ENCODE measurements at places on chromosomes 7 and 10.

GRCh38 chr7:20795881-20796280 is 9.2 kb upstream of the SP8 start:
- no peak for DNase-seq

DNA sequence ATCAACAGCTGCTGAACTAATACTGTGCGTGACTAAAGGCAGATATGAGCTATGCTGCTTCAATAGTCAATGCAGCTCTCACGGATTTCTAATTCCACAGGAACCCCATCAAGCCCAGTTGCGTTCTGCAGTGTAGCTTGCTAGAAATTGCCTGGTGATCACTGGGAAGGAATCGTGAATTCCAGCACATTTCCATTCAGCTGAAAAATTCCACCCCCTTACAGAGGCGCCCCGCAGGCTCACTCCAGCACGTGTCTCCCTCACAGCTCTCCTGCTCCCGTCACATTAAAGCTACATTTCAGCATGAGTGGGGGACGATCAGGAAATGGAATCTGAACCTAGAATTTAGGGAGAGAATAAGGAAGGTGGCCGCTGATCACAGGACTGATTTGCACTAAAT is 534.8 kb downstream of the TCERG1L start:
- no peak for DNase-seq

DNA sequence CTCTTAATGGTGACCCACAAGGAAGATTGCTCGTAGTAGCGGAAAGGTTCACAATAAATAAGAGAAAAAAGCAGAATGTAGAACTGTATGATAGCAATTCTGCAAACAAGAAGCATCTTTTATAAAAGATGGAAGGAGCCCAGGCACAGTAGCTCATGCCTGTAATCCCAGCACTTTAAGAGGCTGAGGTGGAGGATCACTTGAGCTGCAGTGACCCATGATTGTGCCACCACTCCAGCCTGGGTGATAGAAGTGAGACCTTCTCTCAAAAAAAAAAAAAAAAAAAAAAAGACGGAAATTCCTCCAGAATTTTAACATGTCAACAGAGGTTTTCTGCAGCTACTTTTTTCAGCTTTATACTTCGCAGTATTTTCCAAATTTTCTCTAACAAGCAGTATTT is 13.2 kb downstream of the GATAD1 start:
- no peak for DNase-seq

DNA sequence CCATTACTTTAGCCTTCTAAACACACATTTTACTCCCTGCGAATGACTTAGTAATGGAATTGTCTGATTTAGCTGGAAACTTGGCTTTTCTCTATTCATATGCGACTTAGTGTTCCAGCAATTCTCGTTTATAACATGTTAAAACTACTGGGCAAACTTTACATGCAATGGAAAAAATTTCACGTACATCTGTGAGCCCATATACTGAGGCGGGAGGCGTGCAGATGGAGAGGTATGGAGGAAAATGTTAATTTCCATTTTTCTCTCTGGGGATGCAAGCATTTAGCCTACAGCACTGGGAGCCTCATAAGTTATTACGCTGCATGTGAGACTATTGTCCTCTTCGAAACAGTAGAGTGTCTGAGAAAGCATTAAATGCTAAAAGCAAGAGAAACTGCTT is 591.5 kb upstream of the ANKRD30A start:
- DNase-seq, result no peak

DNA sequence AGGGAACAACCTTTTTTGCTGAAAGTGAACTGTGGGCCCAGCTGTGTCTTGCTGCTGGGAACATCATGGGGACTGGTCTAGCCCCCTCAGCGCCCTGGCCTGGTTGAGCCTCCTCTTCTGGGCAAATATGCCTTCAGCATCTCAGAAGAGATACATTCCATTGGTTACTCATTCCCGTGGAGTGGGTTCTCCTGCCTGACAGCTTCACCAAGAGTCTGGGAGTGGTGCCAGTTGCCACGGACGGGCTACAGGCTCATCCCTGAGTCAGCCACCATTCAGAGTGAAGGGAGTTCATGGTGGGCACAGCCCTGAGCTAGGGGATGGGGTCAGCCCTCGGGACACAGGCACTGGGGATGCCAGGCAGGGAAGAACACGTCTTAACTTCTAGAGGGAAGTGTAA is 81.9 kb downstream of the RAMP3 start:
- no peak for DNase-seq

GRCh38 chr10:3122486-3123205 is 49.9 kb downstream of the PITRM1 start:
- DNase-seq, result no peak

GRCh38 chr7:55164527-55164926 is 145.7 kb downstream of the EGFR start:
- no peak for DNase-seq

DNA sequence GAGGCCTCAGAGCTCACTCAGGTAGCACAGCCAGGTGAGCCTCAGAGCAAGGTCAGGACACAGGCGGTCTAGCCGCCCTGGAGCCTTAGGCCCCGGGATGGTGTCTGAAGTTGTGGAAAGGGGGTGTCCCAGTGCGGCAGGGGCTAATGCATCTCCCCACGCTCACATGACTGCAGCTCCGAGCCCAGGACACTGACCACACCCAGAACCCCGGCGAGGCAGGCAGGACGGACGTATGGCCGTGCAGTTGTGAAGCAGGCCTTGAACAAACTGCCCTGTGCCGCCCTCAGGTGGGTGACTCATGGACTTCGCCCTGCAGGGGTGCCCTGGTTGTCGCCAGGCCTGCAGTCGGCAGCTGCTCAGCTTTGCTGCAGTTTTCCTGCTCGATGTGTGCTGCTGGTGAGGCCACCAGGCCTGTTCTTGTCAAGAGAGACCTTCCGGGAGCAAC is 5.0 kb upstream of the PRKAR1B start:
- no peak for DNase-seq

DNA sequence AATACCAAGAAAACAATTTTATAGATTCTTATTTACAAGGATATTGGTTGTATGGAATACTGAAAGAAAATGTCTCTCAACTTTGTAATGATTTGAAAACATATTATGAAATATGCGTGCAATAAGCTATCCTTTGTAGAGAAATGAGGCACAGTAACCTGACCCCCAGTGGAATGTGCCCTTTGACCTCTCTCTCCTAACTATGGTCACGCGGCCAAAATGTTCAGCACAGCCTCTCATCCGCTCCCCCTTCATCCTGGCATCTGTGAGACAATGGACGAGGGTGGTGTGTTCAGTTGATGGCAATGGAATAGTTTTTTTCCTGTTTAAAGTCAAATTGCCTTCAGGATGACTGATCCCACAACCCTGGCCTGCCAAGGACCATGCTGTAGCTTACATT is 13.3 kb downstream of the BEND7 start:
- no peak for DNase-seq

DNA sequence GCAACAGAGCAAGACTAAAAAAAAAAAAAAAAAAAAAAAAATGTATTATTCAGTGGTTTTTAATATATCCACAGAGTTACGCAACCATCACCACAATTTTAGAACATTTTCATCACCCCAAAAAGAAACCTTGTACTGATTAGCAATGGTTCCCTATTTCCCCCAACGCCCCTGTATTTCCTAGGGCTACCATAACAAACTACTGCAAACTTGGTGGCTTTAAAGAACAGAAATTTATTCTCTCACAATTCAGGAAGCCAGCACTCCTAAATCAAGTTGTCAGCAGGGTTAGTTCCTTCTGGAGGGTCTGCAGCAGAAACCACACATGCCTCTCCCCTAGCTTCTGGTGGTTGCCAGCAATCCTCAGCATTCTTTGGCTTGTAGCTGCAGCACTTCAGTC is 5.9 kb upstream of the NUP42 start:
- DNase-seq, result no peak

GRCh38 chr7:97005183-97006054 is at the start of gene DLX6:
Gene DLX6, plus strand, starts transcription at chr7:97005553. Its CDS starts 425 bp downstream, at chr7:97005978.
- peak; percentile 28 for DNase-seq

DNA sequence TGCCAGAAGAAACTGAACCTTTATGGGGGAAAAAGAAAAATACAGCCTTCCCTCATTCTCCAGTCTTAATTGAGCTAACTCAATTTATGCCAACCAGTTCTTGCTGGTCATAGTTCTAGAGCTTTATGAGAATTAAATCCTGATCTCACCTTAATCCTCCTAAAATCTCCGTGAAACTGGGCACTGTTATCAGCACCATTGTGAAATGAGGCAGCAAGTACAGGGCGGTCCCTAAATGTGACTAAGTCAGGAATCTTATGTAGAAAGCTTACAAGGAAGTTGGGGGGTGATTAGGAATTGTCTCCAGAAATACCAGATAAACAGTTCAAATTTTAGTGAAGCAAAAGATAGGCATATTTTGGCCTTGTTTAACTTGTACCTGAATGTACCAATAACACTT is 10.7 kb upstream of the INSYN2A start:
- no peak for DNase-seq

GRCh38 chr7:117173035-117173770 is 149.7 kb downstream of the WNT2 start:
- DNase-seq, result no peak

DNA sequence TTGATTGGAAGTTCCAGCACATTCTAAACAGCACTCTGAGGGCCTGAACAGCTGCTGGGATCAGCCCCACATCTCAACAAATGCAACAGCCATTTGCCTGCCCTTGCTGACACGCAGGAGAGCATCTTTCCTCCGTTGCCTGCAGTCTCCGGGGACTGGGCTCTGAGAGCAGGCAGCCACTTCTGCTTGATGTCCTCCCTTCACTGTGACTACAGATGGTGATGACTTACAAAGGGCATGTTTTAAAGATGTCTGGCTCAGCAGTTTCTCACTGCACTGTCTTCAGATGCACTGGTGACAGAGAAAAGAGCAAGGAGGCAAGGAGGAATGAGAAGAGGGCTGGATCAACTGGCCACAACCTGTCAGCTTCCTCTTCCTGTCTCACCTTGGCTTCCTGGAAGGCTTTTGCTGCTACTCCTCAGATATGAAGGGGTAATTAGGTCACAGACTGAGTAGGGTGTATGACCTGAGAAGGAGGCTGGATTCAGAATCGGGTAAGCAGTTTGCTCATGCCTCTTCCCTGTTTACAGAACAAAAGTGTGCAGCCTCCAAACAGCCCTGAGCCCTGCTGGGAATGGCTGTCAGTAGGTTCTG is 143.5 kb upstream of the GHITM start:
- no peak for DNase-seq

- DNase-seq, result no peak
Measured at GRCh38 chr10:26555719-26556368, 117.7 kb downstream of the APBB1IP start.
